Amniotic stem cell (primary cell): ENCODE measurements at places on chromosomes 4 and X.

GRCh38 chr4:93436000-93436626 is 392.4 kb upstream of the ATOH1 start:
- DNase-seq: no peak

GRCh38 chrX:2610246-2611170 is 80.6 kb upstream of the CD99 start:
- no peak for DNase-seq

- no peak for DNase-seq
These were observed 20.8 kb downstream of the FAM184B start for GRCh38 chr4:17760626-17761025.

GRCh38 chrX:70336767-70337166 is 46.9 kb downstream of the KIF4A start:
- DNase-seq: no peak

GRCh38 chr4:122861172-122861943 is 34.7 kb downstream of the FGF2 start:
- no peak for DNase-seq
